ENCODE measurements at places on chromosomes 2 and 18. TPM values are rescaled to one million over a fixed set of nuclear protein-coding genes. Genes with fewer than 3 reads are reported as not detected.

GRCh38 chr2:169579044-169579443 lies 5.1 kb upstream of the PPIG start:
- no peak for DNase-seq

DNA sequence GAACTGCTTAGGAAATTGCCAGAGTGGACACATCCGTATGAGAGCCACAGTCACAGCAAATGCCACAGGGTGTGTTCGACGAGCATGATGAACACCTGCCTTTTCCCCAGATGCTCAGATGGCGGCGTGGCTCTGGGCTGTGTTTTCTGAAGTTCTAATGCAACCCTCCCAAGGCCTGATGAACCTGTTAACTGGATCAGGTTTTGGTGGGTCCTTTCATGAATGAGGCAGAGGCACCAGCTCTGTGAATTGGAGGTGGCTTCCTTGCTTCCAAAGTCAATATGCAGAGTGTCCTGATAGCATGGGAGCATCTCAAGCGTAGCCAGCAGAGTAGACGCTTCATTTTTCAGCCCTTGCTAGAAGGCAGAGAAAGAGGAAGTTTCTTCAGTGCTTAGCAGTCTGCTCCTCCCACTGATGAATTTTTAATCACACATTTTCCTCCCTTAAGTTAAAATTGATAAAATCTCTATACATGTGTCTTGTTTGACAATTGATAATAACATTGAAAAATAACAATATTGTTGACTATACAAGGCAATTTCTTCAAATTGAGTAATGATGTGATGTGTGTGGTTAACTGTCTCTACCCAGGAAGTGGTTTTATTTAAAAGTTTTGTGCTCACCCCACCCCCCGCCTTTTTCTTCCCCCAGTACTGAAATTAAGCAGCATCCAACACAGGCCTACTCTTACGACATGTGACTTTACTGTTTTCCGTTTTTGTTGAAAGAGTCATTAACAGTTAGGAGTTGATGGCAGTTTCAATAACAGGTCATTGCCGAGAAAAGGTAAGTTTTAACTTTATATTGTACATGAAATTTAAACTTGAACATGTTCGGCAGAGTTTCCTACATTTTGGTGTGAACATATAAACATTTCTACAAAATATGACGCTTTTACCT lies at the start of gene ARHGAP15:
ARHGAP15 (plus strand) TSS at position 739 of the 900 bp plus-strand sequence.
- DNase-seq = no peak

- DNase-seq = no peak
Observed at GRCh38 chr2:159695795-159696448, 16.4 kb upstream of the MARCHF7 start.

DNA sequence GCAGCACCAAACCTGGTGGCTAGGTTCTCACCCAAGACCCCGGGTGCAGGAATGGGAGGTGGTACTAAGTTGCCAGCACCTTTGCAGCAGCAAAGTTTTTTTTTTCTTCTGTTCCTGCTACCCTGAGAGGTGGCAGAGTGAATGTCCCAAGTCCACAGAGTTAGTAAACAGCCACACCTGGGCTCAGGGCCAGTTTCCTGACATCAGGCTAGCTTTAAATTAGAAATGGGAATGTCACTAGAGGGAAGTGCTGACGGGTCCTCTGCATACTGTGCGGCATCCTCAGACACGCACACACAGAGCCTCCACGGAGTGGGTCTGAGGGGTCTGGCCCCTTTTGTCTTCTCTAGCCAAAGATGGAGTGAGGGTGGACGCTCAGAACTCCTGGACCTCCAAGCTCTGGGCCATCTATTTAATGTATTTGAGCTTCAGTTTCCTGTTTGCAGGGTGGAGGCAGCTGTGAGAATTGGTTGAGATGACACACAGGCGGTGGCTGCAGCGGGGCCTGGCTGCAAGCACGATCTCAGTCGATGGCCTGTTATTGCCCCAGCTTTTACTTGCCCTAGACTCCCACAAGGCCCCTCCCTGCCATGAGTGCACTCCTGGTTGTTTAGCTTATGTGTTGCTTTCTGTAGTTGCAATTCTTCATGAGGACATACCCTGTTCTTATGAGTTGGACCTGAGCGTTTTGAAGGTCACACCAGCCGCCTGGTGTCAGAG lies 751.4 kb upstream of the HS6ST1 start:
- DNase-seq = no peak

GRCh38 chr2:240670402-240670801 lies 12.3 kb downstream of the AQP12B start:
- DNase-seq = no peak

- DNase-seq = no peak
Observed at GRCh38 chr2:158269143-158269542, 167.5 kb downstream of the UPP2 start.

DNA sequence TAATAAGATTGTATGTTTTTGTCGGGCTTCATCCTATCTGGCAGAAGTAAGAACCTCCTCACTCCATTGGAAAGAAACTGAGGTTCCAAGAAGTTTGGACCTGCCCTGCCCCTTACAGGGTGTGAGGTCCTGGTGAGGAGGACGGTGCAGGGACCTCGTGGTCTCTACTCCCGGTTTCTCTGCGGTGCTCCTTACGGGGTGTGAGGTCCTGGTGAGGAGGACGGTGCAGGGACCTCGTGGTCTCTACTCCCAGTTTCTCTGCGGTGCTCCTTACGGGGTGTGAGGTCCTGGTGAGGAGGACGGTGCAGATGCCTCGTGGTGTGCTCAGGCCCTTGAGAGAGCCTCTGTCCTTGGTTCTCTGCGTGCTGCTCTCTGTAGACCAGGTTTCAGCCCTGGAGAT lies 5.2 kb downstream of the CTDP1 start:
- no peak for DNase-seq

- no peak for DNase-seq
Observed at GRCh38 chr18:50162486-50163304, 32.3 kb downstream of the MYO5B start.

GRCh38 chr2:215171151-215171550 lies 32.7 kb upstream of the ABCA12 start:
- DNase-seq = peak; percentile 52

DNA sequence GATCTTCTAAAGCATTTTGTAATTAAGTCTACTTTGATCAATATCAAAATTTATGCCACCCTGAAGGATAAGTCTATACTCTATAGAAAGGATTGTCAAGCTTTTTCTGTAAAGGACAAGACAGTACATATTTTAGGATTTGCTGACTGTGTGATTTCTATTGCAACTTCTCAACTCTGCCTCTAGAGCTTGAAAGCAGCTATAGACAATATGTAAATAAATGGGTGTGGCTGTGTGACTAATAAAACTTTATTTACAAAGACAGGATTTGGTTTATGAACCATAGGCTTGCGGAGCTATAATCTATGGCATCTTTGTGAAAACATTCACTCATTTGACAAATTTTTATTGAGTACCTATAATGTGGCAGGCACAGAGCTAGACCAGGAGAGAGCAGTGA lies 18.4 kb downstream of the UPP2 start:
- DNase-seq = no peak

GRCh38 chr2:275466-275865 lies 10.7 kb downstream of the ACP1 start:
- no peak for DNase-seq

GRCh38 chr2:70011786-70012185 lies 50.4 kb upstream of the ASPRV1 start:
- DNase-seq = no peak

DNA sequence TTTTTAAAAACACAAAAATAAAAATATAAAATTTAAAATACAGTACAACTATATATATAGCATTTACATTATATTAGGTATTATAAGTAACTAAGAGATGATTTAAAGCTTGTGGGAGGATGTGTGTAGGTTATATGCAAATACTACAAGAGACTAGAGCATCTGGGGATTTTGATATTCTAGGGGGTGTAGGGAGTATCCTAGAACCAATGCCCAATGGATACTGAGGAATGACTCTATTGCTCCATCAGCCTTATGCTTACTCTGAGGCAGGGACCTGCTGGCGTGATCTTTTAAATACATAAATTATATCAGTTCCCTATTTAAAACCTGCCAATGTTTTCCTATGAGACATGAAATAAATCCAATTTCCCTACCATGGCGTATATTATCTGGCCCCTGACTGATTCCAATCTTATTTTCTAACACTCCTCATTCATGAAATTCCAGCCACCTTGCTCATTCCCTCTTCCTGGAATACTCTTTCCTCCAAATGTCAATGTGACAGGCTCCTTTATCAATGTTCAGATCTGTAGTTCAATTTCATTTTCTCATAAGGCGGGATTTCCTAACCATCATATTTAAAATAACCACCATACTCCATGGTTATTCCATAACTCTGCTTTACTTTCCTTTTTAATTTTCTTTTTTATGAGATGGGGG lies 22.2 kb downstream of the SP3 start:
- no peak for DNase-seq

DNA sequence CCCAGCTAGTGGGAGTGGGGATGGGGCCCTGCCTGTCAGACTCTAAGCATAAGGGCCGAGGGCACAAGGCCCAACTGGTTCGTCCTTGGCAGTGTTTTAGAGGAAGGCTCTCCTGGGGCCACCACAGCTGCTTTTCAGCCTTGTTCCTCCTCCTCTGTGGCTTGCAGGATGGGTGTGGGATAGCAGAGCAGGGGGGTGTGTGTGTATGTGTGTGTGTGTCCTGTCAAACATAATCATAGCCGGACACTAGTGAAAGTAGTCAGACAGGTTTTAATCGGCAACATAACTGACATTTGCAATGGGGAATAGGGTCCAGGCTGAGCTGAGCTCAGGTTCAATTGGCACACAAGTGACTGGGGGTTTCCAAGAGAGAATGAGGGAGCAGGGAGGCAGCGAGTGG lies 114.2 kb downstream of the SEPTIN10 start:
- no peak for DNase-seq

DNA sequence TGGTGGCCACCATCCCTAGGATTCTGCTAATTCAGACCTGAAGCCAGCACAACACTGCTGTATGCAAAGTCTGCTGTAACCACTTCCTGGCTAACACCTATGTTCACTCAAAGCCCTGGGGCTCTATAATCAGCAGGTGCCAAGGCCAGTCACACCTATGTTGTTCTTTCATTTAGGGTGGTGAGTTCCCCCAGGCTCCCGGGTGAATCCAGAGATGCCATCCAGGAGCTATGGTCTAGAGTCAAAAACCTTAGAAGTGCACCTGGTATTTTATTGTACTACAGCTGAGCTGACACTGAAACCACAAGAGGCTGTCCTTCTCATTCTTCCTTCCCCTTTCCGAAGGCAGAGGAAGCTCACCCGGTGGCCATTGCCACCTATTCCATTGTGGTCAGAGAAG lies 46.2 kb upstream of the CCDC141 start:
- no peak for DNase-seq

DNA sequence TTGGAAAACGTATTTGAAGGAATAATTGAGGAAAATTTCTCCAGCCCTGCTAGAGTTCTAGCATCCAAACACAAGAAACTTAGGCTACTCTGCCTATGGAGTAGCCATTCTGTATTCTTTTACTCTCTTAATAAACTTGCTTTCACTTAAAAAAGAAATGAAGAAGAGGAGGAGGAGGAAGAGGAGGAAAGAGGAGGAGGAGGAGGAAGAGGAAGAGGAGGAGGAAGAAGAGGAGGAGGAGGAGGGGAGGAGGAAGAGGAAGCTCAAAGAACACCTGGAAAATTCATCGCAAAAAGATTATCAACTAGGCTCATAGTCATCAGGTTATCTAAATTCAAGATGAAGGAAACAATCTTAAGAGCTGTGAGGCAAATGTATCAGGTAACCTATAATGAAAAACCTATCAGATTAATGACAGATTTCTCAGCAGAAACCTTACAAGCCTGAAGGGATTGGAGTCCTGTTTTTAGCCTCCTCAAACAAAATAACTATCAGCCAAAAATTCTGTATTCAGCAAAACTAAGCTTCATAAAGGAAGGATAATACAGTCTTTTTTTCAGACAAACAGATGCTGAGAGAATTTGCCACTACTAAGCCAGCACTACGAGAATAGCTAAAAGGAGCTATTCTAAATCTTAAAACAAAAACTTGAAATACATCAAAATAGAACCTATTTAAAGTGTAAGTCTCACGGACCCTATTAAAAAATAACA lies 56.2 kb upstream of the DSC1 start:
- no peak for DNase-seq

GRCh38 chr2:46331109-46331766 lies 34.0 kb downstream of the EPAS1 start:
- no peak for DNase-seq

DNA sequence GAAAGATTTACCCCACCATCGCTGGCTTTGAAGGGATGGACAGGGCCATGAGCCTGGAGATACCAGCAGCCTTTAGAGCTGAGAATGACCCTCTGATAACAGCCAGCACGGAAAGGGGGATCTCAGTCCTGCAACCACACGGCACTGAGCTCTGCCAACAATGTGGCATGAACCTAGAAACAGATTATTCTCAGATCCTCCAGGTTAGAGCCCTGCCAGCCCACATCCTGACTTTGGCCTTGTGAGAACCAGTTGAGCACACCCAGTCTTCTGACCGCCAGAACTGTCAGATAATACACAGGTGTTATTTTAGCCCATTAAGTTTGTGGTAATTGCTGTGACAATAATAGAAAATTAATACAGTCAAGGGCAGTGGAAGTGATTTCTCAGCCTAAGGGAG lies 9.4 kb upstream of the GNLY start:
- no peak for DNase-seq

LRRC30 gene
- not detected for total RNA-seq

ESPNL gene
- total RNA-seq = 0.40 TPM

C2orf80 gene
- total RNA-seq = not detected

MAP2 gene
- total RNA-seq = 0.34 TPM

TCF23 gene
- total RNA-seq = not detected

ACVR1 gene
- 7.2 TPM for total RNA-seq

PIKFYVE gene
- 12.5 TPM for total RNA-seq

MAL gene
- 0.29 TPM for total RNA-seq

PSMA8 gene
- total RNA-seq = not detected

ASXL3 gene
- total RNA-seq = 0.29 TPM

TUBB8B gene
- total RNA-seq = not detected

Data from Daoy (cell line).